SW480 (cell line): ENCODE measurements at places on chromosomes 12 and 14.

- DNase-seq = no peak
These were observed 163.4 kb downstream of the RAD51B start for GRCh38 chr14:67982711-67983608.

- no peak for DNase-seq
These were observed 303.8 kb downstream of the TMEM121 start for GRCh38 chr14:105830171-105830570.

GRCh38 chr12:11877869-11878780 lies 192.6 kb upstream of the BCL2L14 start:
- peak; percentile 82 for DNase-seq

- no peak for DNase-seq
These were observed 58.8 kb downstream of the TMX1 start for GRCh38 chr14:51298895-51299294.

- no peak for DNase-seq
These were observed 88.5 kb downstream of the PAPLN start for GRCh38 chr14:73325630-73326299.

- no peak for DNase-seq
These were observed 38.7 kb upstream of the SGPP1 start for GRCh38 chr14:63766611-63767010.
